ENCODE measurements at places on chromosomes 5 and 9. TPM values are rescaled to one million over a fixed set of nuclear protein-coding genes. Genes with fewer than 3 reads are reported as not detected.

GRCh38 chr5:172788771-172789686 lies 18.0 kb upstream of the DUSP1 start:
- peak; percentile 34 for ATAC-seq

DNA sequence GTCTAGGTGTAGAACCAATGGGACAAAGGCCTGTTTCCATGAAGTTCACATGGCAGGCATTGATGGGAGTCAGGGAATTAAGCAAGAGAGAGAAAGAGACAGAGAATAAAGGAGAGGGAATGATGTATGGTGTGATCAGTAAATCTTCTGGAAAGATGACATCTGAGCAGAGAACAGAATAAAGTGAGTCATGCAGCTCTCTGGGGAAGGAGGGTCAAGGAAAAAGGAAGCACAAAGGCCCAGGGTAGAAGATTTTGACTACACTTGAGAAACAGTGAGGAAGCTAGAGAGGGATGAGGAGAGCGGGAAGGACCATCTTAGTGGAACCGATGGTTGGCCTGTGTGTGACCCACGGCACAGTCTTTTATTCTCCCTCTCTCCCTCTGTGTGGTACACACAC lies 425.9 kb downstream of the SPOCK1 start:
- no peak for ATAC-seq

DNA sequence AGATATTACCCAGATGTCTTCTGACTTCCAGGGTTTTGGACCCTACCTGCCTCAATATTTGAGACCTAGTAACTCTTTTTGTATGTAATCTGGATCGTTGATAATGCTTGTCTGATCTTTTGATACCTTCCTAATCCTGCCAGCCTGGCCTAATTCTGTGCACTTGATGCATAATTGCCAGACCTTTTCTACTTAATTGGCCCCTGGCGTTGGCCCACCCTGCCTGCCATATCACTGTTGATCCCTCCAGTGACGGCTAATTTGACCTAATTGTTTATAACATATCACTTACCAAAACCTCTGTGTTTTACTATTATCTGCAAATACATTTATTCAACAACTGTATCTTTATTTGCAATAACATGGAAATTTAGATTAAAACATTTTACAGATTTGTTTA lies 49.0 kb downstream of the SLC44A1 start:
- ATAC-seq = no peak

DNA sequence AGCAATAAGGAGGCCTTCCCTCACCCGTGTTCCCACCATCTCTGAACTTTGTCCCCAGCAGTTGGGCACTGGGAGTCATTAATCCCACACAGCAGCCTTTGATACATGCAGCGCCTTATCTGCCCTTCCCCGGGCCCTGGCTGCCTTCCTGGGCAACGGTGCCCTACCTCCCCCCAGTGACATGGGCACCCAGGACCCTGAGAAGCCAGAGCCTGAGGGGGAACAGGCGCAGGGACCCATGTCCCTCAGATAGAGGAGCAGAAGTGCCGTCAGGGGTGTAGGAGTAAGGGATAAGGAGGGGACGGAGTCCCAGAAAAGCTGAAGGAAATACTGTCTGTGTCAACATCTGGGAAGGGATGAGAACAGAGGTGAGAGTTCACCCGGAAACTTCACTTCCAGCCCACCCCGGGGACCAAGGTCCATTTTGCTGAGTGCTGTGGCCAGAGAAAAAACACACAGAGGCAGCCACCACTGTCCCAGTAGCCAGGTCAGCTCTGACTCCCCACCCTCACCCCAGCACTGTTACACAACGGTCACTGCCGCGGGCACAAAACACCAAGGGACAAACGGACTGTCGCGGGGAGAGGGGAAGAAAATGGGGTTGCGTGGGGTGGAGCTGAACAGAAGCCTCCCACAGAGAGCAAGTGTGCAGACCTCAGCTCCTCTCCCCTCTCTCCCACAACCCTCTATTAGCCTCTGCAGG lies 3.8 kb downstream of the PCDH1 start:
- ATAC-seq = no peak

GRCh38 chr9:81686614-81687520 lies 2.5 kb downstream of the TLE1 start:
- peak; percentile 23 for ATAC-seq

The ANKHD1 gene
- 73.1 TPM for total RNA-seq

DNA sequence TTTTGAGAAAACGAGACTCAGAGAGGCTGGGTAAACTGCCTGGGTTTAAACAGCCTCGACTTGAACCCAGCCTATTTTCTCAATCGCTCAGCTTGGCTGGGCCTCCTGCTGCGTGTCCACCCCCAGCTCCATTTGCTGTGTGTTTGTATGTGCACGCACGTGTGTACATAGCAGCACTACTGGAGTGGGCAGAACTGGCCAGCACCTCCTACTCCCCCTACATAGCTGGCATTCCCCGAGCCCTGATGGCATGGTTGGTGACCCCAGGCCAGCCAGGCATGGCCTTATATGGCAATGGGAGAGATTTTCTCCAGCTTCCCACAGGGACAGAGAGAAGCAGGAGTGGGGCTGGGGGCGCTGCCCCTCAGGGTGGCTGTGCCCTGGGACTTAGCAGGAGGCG lies 4.1 kb downstream of the AIF1L start:
- ATAC-seq = no peak
